ENCODE measurements at places on chromosomes 5 and 9.

DNA sequence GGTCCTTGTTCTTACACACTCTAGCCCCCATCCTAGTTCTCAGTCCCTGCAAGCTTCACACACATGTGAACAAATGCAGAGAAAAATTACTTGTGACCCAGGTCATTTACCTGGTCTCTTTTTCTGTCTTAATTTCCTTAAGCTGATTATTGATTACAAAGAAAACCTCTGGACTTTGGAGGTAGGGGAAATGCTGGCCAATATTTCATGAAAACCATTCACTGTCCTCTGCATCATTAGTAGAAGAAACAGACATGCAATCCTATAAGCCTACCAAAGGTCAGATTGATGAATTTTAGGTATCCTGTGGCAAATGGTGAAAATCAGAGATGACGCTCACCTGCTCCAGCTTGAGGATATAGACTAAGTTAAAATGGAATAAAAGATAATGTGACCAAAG is 366.8 kb downstream of the ARRDC3 start:
- no peak for DNase-seq

GRCh38 chr5:139662617-139663016 is 14.5 kb downstream of the CXXC5 start:
- no peak for DNase-seq

DNA sequence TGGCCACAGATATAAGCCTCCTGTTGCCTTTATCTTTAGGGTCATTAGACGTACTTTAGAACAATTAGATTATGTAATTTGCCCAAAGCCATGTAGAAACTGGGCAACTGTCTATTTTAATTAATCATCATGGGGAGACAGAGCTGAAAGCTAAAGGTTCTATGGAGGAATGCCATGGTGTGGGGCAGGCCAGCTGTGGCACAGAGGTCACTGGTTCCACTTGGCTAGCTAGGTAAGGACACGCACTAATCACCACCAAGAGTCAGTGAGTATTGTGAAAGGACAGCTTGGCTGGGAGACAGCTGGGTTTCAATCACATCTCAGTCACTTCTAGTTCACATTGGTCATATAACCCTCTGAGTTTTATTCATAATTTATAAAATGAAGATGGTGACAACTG is 81.7 kb downstream of the HMHB1 start:
- no peak for DNase-seq

- no peak for DNase-seq
Observed at GRCh38 chr9:84829471-84829870, 159.9 kb downstream of the NTRK2 start.

DNA sequence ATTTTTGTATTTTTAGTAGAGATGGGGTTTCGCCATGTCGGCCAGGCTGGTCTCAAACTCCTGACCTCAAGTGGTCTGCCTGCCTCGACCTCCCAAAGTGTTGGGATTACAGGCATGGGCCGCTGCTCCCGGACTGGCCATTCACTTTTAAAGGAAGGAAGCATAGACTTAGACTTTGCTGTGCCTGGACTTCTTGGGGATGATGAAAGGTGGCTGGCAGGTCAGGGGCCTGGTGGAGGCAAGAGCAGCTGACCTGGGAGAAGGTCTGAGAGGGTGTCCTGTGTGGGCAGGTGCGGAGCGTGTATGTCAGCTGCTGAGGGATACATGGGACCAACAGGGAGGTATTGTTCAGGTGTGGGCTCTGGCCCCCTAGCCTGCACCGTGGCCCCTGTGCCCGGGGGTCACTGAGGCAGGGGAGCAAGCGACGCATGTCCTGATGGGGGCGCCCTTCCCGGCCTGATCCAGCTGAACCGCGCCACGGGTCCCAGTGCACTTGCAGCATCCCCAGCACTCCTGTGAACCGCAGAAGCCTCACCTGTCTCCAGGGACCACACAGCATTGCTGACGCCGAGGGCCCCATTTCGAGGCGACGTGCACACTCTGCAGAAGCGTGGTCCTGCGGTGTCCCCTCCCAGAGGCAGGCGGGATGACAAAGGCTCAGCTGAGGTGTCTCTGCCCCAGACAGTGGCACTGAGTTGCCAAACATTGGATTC is 23.1 kb downstream of the NDUFS6 start:
- DNase-seq, result no peak
